Psoas muscle (tissue), 8 donors: ENCODE measurements at places on chromosomes 12 and 14. TPM values are rescaled to one million over a fixed set of nuclear protein-coding genes. Genes with fewer than 3 reads are reported as not detected.

TTC9 gene
- 6.6 TPM for polyA plus RNA-seq

ASCL1 gene
- 0.01 TPM for polyA plus RNA-seq

LHX5 gene
- polyA plus RNA-seq, result not detected

TEX52 gene
- polyA plus RNA-seq, result not detected

PLEKHG3 gene
- polyA plus RNA-seq, result 3.1 TPM

MSI1 gene
- not detected for polyA plus RNA-seq

TEAD4 gene
- polyA plus RNA-seq, result 88.7 TPM

ULK1 gene
- 47.1 TPM for polyA plus RNA-seq

ENDOU gene
- 0.82 TPM for polyA plus RNA-seq

SLC35E3 gene
- polyA plus RNA-seq, result 2.9 TPM

DNAH10 gene
- 0.01 TPM for polyA plus RNA-seq

B3GNT4 gene
- 1.3 TPM for polyA plus RNA-seq

C12orf56 gene
- polyA plus RNA-seq, result not detected

DDX51 gene
- 17.0 TPM for polyA plus RNA-seq

AEBP2 gene
- 5.3 TPM for polyA plus RNA-seq

DDX23 gene
- polyA plus RNA-seq, result 39.4 TPM

GALNT9 gene
- polyA plus RNA-seq, result 0.01 TPM

TMCC3 gene
- 10.8 TPM for polyA plus RNA-seq

RNASE3 gene
- not detected for polyA plus RNA-seq

LRRC10 gene
- polyA plus RNA-seq, result not detected

LGMN gene
- 49.3 TPM for polyA plus RNA-seq

SERPINA9 gene
- not detected for polyA plus RNA-seq

MOK gene
- 3.4 TPM for polyA plus RNA-seq

TAS2R30 gene
- polyA plus RNA-seq, result 0.03 TPM

P2RX2 gene
- polyA plus RNA-seq, result not detected

SOAT2 gene
- 0.07 TPM for polyA plus RNA-seq

TOGARAM1 gene
- polyA plus RNA-seq, result 8.7 TPM

PRORP gene
- polyA plus RNA-seq, result 23.5 TPM

GPRC5D gene
- polyA plus RNA-seq, result not detected

GDF3 gene
- 0.04 TPM for polyA plus RNA-seq

RPS6KL1 gene
- 11.1 TPM for polyA plus RNA-seq

NPAS3 gene
- 0.04 TPM for polyA plus RNA-seq

MMP19 gene
- 0.66 TPM for polyA plus RNA-seq

CCDC198 gene
- not detected for polyA plus RNA-seq

SERPINA10 gene
- polyA plus RNA-seq, result not detected

CERS5 gene
- 8.2 TPM for polyA plus RNA-seq

C3AR1 gene
- polyA plus RNA-seq, result 0.91 TPM

WNT5B gene
- 0.43 TPM for polyA plus RNA-seq

LYZ gene
- 3.6 TPM for polyA plus RNA-seq
